Midbrain (tissue), 1 donor: ENCODE measurements at places on chromosomes 7 and 10.

GRCh38 chr10:132961787-132962622, 19.6 kb upstream of the CFAP46 start:
- peak; percentile 8 for DNase-seq

DNA sequence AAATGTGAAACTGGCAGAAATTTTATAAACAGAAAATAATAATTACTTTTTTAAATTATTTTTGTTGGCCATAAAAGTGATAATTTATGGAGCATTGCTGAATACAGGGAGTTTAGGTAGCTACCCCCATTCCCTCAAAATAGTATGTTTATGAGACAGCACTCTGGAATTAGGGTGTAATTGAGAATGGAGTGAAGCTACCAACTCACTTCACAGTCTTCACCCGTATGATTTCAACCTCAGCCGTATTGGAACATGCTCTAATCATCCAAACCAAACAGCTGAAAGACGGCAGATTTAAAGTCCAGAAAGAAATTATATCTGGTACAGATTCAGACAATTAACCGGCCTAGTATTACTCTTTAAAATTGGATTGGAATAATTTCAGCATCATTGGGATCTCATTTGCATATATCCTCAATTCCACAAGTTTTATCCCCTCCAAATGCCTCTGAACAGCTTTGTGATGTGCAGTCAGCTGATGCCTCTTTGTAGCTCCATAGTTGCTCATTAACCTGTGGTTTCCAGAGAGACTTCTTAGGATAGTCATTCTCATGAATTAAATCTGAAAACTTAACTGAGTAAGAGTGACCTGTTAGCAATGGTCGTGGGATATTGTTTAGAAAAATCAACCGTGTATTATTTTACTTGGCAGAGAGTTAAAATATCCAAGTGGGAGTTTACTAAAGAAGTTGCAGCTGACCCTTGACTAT, 59.1 kb upstream of the GJD4 start:
- DNase-seq: no peak

DNA sequence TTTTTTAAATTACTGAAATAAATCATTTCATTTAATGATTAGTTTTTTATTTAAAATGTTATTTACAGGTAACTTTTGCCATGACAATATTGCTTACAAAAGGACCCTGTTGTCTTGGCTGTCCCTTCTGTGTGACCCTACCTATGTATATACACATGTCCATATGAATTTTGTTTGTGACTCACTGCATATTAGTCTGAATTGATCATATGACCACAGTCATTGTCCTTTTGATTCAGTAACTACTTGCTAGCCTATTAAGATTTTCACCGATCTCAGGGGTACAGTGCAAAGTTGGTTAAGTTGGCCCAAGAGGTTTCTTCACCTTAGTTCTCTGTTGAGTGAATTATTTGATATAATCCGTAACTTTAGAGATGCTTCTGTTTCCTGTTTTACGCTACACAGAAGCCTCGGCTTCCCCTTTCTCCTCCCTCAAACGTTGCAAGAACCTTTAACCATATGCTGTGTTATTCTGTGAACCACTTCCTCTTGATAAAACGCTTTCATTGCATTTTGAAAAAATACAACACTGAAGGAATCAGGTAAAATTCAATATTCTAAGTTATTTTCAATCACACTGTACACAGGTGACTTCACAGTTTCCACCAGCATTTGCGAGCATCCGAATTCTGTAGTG, 43.9 kb downstream of the APBB1IP start:
- no peak for DNase-seq

DNA sequence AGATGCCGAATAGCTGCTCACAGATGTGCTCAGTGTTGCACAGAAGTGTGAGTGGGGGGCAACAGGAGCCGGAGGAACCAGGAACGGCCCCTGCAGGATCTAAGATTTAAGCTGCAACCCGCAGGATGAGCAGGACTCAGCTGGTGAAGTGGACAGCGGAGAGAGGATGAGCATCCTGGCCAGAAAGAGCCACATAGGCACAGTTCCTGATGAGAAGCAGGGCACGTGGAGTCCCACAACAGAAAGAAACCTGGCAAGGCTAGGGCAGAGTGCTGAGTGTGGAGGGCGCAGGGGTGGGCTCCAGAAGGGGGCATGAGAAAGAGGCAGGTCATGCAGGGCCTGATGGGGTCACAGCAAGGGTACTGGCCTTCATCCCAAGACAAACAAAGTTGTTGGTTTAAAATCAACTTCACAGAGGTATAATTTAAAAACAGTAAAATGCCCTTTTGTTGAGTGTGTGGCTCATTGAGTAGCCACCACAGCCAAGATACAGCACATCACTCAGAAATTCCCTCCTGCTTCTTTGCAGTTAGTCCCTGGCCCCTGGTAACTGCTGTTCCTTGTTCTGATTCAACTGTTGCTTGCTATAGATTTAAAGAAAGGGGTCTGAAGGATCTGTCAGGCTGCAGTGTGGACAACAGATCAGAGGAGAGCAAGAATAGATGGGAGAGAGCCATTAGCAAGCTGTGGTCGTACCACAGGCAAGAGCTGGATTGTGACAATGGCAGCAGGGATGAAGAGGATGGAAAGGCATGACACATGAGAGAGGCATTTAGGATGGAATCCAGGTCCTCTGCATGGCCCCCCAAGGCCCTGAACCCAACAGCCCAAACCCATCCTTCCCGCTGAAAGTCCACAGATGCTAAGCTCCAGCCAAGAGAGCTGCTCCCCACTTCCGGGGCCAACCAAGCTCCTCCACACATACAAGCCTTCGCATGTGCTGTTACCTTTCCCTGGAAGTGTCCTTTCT, 53.1 kb upstream of the OSBPL3 start:
- DNase-seq: no peak

DNA sequence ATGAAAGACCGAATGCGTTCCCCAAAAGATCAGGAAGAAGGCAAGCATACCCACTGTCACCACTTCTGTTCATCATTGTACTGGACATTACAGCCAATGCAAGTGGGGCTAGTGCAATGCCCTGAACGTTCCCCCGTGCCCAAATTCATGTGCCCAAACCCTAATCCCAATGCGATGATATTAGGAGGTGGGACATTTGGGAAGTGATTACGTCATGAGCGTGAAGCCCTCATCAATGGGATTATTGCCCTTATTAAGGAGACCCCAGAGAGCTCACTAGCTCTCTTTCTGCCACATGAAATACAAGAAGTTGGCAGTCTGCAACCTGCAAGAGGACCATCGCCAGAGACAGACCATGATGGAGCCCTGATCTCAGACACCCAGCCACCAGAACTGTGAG, 511.4 kb upstream of the TPK1 start:
- no peak for DNase-seq
